NCI-H1436 treated with DMSO at 0.1 percent for 48 hours (cell line): ENCODE measurements at places on chromosomes 12 and 14.

DNA sequence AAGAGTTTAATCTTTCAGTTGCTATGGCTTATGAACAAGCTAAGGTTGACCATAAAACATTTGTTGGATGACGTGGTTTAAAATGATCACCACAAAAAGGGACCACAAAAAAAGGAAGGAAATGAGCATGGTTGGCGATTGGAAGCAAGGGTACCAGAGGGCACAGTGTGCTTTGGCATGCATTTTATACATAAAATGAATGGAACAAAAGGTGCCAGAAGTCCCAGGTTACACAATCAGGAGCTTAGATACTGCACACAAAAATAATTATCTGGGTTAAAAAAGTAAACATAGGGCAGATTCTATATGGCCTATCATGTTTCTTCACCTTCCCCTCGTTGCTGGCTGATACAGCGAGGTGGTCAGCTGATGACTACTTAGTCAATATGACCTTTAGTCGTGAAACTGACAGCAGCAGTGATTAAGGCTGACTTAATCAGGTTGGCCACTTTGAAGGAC is 50.7 kb downstream of the ZC3H14 start:
- DNase-seq: no peak

GRCh38 chr12:19967431-19967830 is 400.9 kb upstream of the PDE3A start:
- DNase-seq: peak; percentile 85

DNA sequence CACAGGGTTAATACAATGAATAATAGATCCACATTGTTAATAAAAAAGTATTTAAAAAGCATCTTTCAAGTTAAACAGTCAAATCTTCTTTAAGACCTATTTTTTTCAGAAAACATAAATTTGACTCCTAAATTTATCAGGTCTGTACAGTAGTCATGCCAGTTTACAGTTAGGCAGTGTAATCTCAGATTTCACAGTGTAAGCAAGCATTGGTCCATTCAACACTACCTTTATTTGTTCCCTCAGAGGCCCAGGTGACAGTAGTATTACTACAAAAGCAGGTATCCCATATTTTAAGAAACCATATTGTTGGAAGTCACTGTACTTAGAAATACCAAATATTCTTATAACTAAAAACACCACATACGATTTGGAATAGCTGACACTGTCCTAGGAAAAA is 6.1 kb downstream of the ATP2B1 start:
- no peak for DNase-seq

- DNase-seq: no peak
Observed at GRCh38 chr12:4282892-4283511, 9.4 kb downstream of the CCND2 start.

DNA sequence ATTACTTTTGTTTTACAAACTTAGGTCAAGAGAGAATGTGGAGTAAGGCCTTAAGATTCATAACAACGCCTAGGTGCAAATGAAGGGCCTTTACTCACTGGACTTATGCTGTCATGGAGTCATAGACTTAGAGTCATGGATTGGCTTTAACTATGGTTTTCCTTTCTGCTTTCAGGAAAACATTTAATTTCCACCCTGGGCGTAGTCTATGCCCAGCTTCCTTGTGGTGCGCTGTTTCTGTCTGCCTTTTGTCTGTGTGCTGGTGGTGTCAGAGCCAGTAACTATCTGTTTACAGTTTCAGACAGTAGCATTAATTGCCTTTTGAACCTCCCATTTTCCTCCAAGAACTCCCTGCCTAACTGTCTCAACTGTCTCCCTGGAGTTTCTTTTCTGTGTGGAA is 31.8 kb upstream of the COX6A1 start:
- DNase-seq: no peak

DNA sequence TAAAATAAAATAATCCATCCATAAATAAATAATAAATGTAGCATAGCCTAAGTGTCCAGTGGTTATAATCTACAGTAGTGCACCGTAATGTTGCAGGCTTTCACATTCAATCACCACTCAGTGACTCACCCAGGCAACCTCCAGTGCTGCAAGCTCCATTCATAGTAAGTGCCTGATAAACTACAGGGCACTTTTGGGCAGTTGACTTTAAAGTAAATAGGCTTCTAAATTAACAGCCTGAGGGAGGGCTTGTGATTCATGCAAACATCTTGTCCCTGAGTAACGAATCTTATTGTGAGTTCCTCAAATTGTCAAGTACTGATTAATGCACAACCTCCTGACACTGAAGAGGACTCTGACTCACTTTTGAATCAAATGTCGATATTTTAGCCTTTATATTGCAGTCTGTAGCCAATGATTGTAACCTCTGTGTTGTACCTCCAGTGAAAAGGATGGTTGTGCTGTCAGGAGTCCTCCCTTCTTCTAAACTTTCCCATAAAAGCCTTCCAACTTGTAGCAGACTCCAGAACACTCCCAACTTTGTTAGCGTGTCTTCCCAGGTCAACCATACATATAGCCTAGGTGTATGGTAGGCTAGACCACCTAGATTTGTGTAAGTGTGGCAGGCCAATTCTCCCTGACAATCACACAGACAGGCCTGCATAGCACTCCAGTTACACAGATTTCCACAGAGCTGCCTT is 55.0 kb upstream of the BICD1 start:
- DNase-seq: no peak

GRCh38 chr14:24219080-24219479 is 3.2 kb upstream of the MDP1 start:
- DNase-seq: no peak

DNA sequence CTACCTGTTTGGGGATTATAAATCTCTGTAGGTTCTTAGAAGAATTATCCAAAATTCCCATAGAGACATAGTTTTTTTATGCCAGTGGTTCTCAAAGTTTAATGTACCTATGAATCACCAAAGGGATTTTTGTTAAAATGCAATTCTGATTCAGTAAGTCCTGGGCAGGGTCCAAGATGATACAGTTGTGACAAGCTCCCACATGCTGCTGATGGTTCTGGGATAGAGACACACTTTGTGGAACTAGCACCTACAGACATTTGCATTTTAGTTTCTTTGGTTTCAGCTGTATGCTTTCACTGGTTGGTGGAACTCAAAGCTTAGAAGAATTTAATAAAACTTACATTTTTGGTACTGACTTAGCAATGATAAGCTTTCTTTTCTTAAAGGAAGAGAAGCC is 80.4 kb downstream of the PTCSC3 start:
- DNase-seq: no peak

GRCh38 chr12:4134448-4135263 is 138.9 kb upstream of the CCND2 start:
- no peak for DNase-seq

GRCh38 chr14:73785834-73786635 is 65.6 kb upstream of the PTGR2 start:
- DNase-seq: no peak

- no peak for DNase-seq
Observed at GRCh38 chr14:94314890-94315289, 8.2 kb downstream of the SERPINA6 start.

- no peak for DNase-seq
Observed at GRCh38 chr12:60489071-60489470, 893.2 kb downstream of the SLC16A7 start.

- no peak for DNase-seq
Observed at GRCh38 chr14:101962503-101962874, 1.9 kb upstream of the DYNC1H1 start.

- DNase-seq: no peak
Observed at GRCh38 chr12:179131-179884, 34.6 kb downstream of the SLC6A12 start.

- no peak for DNase-seq
Observed at GRCh38 chr12:123126294-123127181, 24.4 kb downstream of the PITPNM2 start.

DNA sequence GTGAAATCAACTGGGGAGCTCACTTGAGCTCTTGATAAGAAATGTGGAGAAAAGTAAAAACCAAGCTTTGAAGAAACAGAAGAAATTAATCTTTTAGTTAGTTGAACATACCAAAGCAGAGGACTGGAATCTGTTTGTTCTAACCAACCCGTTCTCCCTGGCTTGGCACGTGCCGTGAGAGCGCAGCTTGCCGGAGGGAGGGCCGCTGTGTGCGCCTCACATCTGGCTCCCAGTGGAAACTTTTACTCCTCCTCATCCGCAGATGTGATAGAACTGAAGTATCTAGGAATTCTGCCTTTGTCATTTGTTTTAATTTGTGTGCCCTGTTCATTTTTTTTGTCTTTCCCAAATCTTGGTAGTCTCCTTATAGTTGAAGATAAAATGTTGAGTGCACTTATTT is 64.9 kb downstream of the DDX51 start:
- DNase-seq: no peak

DNA sequence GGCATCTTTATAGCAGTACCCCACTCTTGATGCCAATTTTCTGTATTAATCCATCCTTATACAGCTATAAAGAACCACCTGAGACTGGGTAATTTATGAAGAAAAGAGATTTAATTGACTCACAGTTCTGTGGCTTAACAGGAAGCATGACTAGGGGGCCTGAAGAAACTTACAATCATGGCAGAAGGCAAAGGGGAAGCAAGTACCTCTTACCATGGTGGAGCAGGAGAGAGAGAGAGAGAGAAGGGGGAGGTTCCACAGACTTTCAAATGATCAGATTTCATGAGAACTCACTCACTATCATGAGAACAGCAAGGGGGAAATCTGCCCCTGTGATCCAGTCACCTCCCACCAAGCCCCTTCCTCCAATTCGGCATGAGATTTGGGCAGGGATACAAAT is 84.4 kb downstream of the SLC24A4 start:
- DNase-seq: no peak

- DNase-seq: no peak
Observed at GRCh38 chr12:54865683-54866324, 11.5 kb downstream of the MUCL1 start.

DNA sequence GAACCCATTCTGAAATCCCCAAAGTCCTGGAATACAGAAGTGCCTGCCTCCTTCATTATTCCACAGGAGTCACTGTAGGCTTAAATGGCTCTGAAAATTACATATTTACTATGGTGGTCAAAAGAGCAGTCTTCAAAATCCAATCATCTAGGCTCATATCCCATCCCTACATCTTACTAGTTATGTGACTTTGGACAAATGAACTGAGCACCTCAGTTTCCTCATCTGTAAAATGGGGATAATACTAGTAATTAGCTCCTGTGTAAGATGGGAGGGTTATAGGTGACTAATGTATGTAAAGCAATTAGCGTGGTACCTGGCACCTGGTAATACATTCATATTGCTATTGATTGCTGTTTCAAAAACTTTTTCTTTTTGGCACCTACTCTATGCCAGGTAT is 243.6 kb downstream of the CHST11 start:
- no peak for DNase-seq

- no peak for DNase-seq
Observed at GRCh38 chr12:49264466-49264872, 413 bp upstream of the TUBA1C start.

DNA sequence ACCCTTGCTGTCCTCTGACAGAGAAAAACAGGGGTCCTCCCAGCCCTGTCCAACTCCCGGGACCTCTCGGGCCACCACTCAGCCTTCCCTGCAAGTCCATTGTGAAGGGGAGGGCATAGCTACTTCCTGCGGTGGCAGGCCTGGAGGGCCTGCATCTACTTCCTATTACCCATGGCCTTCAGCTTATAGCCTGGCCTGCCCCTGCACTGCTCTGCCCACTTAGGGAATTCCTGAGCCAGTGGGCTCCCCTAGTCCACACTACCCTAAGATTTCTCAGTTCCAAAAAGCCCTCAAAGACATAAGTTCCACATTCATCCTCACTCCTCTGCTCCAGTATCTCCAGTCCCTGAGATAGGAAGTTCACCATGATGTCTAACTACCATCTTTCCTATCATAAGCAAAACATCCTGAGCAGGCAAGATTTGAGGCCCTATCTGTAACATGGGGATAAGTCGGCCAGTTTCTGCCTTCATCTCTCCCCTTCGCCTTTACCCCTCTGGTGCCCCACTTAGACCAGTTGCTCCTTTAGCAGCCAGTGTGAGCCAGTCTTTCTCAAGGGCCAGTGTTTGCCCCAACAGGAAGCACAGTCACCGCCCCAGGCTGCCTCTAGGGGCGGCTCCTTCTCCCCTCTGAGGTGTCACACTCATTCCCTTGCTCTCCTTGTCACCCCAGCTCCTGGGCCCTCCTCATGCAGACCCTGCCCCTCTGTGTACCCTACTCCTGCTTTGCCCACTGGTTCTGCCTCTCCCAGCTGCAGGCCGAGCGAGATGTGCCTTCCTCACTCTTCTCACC is 10.9 kb downstream of the HDAC7 start:
- no peak for DNase-seq

GRCh38 chr12:22088886-22089285 is 42.9 kb downstream of the CMAS start:
- DNase-seq: no peak
